DND-41 (cell line): ENCODE measurements at places on chromosomes 16 and 17.
A peak's percentile ranks its signal among the peaks of the same experiment; 100 is the strongest.

- DNase-seq = no peak
These were observed 9.2 kb downstream of the DYNC1LI2 start for GRCh38 chr16:66741950-66742808.

DNA sequence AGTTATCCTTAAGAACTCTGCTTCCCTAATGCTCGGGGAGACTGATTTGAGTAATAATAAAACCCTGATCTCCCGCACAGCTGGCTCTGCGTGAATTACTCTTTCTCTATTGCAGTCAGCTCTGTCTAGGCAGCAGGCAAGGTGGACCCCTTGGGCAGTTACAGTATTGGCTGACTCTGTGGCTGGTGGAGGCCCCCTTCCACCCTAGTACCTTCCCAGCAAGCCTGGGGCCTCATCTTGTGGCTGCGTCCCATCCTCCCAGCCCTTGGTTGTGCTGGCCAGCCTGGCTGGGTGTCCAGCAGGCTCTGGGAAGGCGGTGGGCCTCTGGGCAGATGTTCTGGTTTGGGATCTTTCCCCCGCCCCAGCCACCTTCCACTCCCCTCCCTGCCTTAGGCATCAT lies 44.5 kb downstream of the CFAP20 start:
- no peak for DNase-seq

DNA sequence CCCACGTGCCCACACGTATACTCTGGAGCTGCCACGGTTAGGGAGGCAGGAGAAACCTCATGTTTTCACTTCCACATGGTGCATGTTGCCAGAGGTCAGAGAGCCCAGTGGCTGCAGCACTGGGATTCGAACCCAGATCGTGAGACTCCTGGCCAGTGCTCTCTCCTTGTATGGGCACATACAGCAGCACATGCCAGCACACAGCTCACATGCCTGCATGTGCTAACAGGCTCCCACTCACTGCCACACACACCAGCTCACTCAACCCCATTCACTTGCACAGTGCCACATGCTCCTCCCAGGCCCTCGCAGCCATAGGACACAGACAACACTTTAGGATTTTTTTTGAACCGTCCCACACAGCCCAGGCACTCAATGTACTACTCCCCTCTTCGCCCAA lies 49.5 kb upstream of the MRPS23 start:
- no peak for DNase-seq

- DNase-seq = no peak
These were observed 26.2 kb downstream of the NFATC3 start for GRCh38 chr16:68111379-68111778.

GRCh38 chr17:50331085-50331791 lies 14.7 kb upstream of the XYLT2 start:
- no peak for DNase-seq

DNA sequence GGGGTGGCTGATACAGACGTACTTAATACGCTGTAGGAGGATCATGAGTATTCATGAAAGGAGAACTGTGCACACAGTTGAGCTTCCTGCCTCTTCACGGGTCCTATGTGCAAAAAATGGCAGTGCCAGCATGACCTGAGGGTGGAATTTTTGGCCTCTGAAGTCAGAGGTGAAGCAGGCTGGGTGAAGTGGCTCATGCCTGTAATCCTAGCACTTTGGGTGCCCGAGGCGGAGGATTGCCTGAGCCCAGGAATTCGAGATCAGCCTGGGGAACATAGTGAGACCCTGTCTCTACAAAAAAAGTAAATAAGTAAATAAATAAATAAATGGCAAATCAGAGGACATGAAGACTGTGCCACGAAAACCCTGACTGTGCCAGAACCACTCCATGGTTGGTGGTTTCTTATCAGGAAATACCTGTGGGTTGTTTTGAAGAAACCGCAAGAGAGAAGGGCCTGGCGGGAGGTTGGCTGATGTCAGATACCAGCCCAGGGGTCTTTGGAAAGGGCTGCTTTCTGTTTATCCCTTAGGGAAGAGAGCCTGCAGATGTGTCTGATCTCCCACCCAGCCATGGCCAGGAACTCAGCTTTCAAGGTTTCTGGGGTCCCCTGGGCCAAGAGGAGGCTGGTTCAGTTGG lies 3.4 kb downstream of the ASPSCR1 start:
- peak; percentile 30 for DNase-seq

GRCh38 chr16:90053902-90054500 lies 23.1 kb downstream of the PRDM7 start:
- DNase-seq = no peak

- peak; percentile 34 for DNase-seq
These were observed 9.2 kb upstream of the PRKCB start for GRCh38 chr16:23826528-23827045.

DNA sequence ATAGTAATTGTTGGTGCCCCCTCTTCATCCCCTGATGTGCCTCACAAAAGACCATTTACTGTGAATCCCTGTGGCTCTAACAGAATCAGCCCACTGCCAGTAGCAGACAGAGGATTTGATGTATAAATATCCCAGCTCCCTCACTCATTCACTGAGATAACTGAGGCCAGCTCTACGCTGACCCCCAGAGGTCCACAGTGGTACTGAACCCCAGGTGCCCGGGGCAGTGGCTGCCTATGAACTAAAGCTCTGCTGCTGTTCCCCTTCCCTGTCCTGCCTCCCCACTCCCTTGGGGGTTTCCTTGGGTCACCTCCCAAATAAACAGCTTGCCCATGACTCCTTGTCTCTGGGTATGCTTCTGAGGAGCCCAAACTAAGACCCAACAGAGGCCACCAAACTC lies 295.8 kb downstream of the FOXL1 start:
- DNase-seq = peak; percentile 48
